BJ (cell line): ENCODE measurements at places on chromosomes 1 and 21.

GRCh38 chr1:34164771-34165391 lies at the start of gene CSMD2:
Gene CSMD2, minus strand, starts transcription at chr1:34165230. Its CDS starts 133 bp downstream, at chr1:34165097.
- DNase-seq: no peak

- DNase-seq: no peak
These were observed 240.7 kb upstream of the C1orf174 start for GRCh38 chr1:4140821-4141220.

DNA sequence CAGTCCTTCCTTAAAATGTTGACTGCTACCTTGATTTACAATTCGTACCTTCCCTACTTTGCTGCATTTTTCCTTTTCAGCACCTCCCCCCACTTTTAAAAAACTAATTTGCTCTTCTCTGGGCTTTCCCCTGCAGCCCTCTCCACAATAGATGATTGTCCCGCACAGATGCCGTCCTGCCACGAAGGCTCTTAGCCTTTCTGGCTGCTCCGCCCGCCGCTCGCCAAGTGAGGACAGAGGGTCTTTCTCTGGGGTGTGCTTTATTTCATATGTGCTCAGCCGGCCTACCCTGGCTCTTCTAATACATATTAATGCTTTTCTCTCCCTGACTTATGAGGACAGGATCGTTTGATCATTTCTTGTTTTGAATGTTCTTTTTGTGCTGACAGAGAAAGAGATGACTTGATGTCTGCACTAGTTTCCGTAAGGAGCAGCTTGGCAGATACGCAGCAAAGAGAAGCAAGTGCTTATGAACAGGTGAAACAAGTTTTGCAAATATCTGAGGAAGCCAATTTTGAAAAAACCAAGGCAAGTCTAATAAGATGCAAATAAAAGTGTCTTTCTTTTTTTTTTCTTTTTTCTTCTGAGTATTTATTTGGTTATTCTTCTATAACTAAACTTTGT lies 60.6 kb downstream of the SDCCAG8 start:
- DNase-seq: no peak

DNA sequence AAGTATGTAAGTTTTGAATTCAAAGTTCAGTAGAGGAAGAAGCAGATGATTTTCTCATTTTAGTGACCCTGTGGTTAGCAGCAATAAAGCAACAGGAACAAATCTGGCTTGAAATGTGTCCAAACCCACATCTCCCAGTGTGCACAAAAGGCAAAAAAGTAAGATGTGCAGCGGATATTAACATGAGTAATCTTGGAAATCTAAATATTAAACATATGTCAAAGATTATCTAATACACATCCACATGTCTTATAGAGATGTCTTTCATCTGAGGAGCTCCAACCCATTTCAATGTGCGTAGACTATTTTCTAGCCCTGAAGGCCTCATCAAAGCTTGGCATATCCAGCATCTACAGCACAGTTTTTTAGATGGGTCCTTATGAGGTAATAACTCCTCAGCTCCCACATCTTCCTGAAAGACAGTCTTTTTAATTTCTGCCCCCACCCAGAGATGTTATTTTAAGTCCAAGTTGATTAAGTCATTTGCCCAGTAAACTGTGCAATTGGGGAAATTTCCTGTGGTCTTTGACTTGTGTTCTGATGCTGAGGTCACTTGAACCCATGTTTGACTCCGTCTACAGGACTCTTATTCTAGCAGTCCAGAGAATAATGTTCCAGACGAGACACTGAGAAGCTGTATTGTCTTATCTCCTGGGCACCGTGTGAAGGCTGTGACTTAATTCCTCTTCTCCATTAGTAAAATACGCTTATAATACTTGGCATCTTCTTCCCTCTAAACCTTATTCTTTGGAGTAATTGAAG lies 73.7 kb downstream of the LMO4 start:
- peak; percentile 40 for DNase-seq

DNA sequence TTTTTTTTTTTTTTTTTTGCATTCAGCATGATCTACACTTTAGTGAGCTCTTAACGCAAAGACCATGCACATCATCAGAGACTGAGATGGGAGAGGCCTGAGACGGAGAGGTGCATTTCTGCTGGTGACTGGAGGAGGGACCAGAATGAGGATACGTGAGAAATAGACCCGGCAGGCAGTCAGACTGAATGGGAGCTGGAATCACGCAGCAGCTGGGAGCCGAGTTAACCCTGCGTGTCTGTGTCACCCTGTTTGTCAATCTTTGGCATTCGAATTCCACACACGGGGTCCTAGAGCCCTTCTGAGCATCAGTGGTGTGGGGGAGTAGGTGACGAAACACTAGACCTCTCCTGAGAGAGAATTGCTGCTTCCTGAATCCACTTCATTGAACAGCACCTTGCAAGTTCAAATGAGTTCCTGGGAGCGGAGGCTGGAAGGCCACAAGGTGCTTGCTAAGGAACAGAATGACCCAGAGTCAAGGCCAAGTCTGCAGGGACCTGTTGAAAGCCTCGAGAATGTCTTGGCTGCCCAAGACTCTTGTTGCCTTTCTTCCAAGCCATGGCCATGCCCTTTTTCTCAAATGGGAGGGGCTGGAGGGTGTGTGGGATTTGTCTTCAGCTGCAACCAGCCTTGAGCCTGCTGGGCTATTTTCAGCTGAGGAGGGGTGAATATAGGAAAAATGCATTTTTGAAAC lies 123.3 kb downstream of the CNIH3 start:
- no peak for DNase-seq

GRCh38 chr1:46681333-46682034 lies 9.8 kb downstream of the TEX38 start:
- DNase-seq: no peak

DNA sequence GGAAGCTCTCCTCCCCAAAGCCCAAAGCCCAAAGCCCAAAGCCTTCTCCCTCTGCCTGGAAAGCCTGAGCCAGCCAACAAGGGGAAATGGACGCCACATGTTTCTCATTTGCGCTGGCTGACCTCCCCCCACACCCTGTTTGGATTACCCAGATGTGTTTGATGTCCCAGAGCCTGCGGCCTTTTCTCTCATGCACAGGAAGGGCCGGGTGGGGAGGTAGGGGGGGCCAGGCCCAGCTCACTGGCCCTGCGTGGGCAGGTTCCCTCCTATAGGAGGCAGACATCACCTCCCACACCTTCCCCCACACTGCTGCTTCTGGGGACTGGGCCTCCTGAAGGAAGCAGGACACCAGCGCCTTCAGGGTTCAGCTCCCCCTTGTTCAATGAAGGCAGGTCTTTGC lies 116.3 kb downstream of the NAV1 start:
- peak; percentile 82 for DNase-seq
